ENCODE measurements at places on chromosomes 7 and 10.

DNA sequence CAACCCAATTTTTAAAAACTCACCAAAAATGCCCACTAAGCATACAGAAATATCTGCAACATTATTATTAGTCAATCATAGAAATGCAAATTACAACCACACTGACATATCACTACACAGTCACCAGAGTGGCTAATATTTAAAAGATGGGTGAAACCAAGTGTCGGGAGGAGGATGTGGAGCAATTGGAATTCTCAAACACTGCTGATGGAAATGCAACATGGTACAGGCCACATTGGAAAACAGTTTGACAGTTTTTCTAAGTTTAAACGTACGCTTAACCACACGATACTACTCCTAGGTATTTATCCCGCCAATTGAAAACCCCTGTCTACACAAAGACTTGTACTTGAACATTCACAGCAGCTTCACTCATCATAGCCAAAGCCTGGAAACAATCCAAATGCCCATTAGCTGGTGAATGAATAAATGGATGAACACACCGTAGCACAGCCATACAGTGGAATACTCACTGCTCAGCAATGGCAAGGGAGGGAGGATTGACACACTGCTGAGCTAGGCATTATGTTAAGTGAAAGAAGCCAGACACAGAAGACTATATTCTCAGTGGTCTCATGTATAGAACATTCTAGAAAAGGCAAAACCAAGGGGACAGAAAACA, 16.3 kb downstream of the GCK start:
- DNase-seq: no peak

DNA sequence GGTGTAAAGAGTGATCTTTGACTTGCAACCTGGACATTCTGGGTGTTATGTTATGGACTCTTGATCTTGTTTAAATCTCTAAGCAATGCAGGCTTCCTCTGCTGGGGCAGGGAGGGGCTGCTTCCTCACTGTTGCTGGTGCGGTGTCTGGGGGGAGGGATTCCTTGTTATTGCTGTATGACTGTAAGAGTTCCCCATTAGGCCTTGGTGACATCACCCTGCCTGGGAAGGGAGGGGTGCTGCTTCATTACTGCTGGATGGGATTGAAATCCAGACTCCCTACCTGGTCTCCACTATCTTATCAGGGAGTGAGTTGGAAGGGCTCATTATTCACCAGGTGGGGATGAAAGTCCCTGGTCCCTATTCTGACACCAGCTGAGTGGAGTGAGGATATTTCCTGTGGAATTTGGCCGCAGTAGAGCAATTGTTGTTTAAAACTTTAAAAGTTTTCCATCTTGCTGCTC, 8.8 kb downstream of the OGDH start:
- no peak for DNase-seq

- DNase-seq: no peak
Measured at GRCh38 chr7:77238703-77239136, 39.1 kb upstream of the FGL2 start.

GRCh38 chr7:136067277-136067676, 90.1 kb upstream of the MTPN start:
- DNase-seq: no peak

DNA sequence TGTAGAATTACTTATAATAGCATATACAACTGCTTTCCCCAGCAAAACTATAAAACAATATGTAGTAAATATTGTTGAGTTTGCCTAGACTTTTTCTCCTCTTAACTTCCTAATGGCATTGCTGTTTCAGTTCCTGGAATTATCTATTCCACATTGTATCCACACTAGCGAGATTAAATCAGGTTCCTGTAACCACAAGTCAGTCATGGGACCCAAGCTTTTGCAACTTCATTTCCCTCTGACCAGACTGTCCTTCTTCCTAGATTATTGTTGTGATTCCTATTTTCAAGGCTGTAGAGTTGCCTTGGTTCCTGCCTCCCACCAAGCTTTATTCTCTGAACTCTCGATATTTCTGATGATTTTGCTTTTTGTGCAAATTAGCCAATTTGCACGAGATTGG, 173.3 kb upstream of the ZNF804B start:
- no peak for DNase-seq

DNA sequence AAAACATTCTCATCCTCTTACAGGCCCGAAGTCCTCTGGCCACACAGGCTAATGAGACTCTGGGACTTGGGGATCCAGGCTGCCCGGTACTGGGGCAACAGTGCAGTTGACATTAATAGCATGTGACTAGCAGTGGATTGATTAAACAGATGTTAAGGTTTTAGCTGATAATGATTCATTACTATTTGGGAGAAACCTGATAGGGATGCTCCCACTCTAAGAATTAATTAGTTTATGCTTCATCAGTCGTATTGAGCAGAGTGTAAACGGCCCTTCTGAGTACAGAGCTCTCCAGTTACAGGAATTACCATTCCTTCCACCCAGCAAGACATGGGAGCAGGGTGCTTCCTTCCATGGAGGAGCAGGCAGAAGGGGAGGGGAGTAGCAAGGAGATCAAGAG, 82.7 kb downstream of the RPS24 start:
- no peak for DNase-seq

DNA sequence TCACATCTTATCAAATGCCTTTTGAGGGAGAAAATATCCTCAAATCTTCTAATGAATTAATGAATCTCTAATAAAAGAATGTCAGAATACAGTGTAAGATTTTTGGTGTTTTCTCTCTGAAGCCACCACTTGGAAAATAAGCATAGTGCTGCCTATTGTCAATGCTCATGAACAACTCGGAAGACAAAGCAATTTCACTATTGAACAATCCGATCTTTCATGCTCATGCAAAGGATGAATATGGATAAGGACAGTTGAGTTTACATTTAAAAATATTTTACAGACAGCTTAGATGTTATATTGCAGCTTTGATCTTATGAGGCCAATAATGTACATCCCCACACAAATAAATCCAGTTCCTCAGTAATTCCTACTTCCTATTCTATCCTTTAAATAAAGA, 40.6 kb downstream of the MAGI2 start:
- no peak for DNase-seq

DNA sequence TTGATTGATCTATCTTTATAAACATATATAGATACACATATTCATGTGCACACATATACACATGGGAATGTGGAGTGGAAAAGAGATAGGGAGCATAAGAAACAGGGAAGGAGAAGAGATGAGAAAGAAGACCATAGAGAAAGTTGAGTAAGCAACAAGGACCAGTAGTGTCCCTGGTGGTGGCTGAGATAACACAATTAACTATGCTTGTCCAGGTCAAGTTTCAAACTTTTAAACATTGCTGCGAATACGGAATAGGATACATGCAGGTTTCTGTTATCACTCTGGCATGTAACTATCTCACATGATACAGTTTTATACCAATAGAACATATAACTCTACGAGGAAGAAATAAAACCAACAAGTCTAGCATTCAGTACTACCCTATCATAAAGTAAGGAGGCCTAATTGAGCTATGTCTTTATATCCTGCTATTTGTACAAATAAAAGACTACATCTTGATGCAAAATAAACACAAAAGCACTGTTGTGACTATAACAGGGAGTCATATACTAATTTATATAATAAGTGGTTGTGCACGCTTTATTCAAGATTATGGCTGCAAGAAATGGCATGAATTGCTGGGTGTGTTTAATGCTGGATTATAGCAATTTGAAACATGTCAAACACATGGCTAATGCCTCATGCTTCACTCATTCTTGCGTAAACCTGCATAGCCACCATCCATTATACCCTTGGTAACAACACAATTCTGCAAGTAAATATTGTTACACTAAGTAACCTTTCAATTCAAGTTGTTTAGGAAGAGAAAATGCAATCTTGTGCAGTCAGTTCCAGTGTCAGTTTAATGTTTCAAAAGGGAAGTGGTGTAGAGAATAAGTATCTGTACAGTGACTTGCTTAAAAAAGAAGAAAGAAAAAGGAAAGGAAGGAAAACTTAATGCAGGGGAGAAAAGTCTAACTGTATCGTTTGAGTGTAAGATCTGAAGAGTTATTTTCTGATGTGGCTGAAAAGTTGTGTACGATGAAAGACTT, 8.2 kb downstream of the FOXP2 start:
- DNase-seq: no peak

DNA sequence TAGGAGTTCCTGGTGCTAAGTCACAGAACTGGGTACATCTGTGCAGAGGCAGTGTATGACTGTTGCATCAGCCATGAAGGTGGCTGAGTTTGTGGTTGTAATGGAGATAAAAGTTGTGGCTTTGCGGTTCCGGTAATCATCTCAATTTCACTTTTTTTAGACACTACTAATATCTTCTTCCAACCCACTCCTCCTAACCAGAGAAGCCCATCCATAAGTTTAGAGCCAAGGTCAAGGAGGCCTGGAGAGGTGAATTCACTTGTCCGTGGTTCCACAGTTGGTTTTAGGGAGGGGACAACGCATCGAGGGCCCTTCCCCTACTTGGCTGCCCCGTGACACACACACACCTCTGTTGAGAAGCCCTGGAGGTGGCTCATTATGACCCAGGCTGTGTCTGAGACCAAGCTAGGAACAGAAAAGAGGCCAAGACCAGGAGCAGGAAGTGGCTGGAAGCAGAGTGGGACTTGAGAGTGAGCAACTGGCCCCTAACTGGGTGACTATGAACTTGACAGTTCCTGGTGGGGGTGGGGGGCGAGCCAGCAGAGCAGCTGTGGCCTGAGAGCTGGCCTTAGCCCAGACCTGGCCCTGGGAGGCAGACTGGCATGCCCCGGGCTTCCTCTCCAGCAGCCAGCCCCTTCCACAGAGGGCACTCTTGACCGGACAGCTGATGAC, 66.8 kb upstream of the COL13A1 start:
- DNase-seq: no peak

- no peak for DNase-seq
Measured at GRCh38 chr10:26977635-26978034, 116.9 kb upstream of the ABI1 start.

DNA sequence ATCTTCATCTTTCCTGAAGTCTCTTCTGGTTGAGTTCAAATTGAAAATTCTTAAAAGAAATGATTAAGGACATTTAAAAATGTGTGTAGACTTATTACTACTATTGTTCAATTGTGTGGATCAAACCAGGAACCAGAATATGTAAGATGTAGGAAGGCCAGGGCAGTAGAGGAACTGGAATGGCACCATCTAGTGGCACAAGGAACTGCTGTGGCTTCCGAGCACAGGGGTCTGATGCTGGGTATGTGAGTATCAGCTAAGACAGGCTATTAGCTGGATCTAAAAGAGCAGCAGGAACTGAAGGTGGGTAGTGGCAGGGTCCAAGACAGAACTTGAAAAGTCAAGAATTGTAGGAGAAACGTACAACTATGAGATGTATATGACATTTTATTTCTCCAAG, 247.3 kb downstream of the SEMA3A start:
- no peak for DNase-seq

GRCh38 chr10:132397671-132398565, 918 bp downstream of the PWWP2B start:
- no peak for DNase-seq

DNA sequence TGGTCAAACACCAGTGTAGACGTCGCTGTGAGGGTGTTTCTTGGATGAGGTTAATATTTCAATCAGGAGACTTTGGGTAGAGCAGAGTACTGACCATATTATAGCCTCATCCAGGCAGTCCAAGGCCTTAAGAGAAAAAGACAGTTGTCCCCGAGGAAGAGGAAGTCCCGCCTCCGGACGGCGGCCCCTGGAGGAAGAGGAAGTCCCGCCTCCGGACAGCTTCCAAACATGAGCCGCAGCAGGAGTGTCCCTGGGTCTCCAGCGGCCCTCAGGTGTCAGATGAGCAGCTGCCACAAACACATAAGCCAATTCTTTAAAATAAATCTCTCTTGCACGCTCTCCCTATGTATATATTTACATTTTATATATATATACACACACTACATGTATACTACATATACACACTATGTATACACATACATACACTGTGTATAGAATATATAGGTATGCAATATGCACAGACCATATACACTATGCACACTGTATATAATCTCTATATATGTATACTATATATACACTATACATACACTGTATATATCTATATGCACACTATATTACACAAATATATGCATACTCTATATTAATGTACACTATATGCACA, 37.5 kb downstream of the PWWP2B start:
- no peak for DNase-seq

DNA sequence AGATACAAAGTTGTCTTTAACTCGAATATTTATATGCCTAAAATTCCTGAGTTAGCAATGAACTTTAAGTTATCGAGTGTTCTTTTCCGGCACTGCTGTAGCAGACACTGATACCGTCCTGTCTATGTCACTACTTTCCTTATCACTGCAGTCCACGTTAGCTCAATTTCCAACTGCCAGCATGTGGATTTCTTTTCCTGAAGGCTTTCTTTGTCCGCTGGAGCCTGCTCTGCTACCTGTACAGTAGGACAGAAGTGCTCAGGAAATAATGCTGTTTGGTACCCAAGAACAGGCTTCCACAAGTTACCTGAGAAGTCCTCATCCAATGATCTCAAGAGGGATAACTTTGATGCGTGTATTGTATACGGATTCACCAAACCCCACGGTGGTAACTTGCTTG, 329.4 kb downstream of the NXPH1 start:
- DNase-seq: no peak

DNA sequence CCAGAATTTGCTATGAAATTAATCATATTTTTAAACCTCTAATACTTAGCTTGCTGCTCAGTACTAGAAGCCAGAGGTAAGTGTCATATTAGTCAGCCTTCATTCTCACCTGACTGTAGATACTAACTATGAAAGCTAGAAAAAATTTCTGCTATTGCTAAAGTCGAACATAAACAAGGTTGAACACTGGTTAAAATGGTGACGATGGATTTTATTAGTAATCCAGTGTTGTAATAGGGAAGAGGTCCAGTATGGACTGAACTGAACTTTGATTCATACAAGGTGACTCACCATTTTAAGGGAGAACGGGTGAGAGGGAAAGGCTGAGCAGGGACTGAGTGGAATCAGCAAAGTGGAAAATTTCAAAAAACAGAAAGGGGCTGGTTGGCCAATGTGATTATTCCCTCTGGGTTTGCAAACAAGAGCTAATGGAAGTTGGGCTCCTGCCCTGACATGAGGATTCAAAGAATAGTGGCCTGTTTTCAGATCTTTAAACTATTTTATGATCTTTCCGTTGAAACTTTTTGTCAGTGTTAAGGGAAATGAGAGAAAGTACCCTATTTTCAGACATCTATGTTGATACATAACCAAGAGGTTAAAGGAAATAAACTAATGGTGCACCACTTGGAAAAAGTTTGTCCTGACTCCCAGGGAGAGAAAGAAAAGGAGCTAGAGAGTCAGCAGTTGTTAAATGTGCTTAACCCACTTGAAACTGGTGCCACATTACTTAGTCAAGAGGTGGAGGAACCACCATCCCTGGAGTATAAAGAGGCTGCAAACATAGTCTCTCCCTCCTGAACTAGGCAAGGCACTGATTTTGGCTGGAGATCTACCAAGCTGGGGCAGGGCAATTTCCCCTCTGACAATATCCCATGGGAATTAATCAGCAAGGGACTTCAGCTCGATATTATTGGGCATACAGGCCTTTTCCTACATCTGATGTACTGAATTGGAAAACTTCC, 15.3 kb upstream of the AKR1C1 start:
- no peak for DNase-seq

- no peak for DNase-seq
Measured at GRCh38 chr7:111210996-111211395, 120.1 kb downstream of the LRRN3 start.

- no peak for DNase-seq
Measured at GRCh38 chr10:114384181-114384580, 20.1 kb downstream of the AFAP1L2 start.

Data from cortex of kidney (tissue), 1 donor.